CD4-positive, alpha-beta T cell treated with Interleukin-4 for 1 hour (primary cell): ENCODE measurements at places on chromosomes 13 and 19.

DNA sequence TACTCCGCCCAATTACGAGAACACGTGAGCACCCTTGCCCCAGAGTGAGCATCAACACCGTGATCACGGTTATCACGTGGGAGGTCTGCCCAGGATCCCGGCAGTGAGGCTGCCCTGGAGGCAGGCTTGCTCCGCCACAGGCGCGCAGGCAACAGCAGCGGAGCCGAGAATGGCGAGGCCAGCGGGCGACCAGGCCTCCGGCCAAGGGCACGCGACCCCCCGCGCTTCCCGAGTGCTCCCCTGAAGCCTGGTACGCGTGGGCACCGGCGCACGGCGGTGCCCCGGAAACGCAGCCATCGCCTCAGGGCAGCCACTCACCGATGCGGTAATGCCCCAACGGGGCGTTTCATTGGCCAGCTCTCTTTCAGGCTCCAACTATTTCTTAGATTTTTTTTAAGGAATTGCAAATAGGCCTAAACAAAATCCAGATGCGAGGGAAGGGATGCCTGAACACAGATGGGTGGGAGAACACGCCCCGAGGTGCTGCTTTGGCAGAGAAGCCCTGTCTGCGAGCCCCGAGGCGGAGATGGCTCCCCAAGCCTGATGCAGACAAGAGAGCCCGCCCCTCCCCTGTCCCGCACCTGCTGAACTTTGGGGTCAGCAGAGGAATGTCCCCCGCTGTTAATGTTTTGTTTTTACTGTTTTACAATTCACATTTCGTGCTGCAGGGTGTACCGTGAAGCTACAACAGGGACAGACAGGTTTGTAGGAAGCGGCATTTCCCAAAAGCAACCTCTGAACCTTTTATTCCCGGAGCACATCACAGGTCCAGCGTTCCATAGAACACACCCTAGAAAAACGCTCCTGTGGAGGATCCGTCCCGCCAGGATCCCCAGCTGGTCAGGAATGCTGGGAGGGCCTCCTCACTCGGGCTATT is 132.7 kb downstream of the ZDHHC20 start:
- DNase-seq, result no peak

GRCh38 chr19:46571495-46571894 is 29.6 kb upstream of the CALM3 start:
- DNase-seq, result no peak

DNA sequence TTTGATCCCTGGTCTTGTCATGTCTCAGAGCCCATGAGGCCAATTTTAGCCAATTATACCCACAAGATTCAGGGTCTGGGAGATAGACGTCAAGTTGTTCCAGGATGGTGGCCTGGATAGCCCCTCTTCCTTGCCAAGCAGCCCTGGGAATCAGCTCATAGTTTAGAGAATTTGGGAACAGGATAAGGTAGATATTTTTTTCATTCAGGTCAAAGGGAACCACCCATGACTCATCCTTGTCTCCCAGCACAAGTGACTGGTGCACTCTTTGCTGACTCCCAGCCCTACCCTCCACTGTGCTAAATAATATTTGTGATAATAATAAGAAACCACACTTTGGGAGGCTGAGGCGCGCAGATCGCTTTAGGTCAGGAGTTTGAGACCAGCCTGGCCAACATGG is 17.1 kb upstream of the S1PR4 start:
- no peak for DNase-seq

DNA sequence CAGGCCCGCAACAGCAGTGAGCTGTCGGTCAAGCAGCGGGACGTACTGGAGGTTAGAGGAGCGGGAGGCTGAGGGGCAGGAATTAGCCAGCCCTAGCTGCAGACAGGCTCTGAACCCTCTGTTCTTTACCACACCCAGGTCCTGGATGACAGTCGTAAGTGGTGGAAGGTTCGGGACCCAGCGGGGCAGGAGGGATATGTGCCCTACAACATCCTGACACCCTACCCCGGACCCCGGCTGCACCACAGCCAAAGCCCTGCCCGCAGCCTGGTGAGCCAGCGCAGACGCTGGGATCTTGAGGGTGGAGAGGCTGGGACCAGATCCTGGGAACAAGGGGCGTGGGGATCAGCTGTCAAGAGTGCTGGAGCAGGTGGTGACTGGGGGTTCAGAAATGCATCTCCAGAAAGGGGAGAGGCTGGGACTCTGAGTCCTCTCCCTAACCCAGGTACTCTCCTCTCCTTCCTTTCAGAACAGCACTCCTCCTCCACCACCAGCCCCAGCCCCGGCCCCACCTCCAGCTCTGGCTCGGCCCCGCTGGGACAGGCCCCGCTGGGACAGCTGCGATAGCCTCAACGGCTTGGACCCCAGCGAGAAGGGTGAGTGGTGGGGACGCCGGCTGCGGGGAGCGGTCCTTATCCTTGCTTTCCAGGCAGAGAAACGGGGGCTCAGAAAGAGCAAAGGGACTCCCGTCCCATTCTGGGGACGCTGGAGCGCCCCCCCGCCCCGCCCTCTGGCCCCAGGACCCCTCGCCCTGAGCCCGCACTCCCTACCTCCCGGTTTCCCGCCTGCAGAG is 10.4 kb downstream of the EPS8L1 start:
- no peak for DNase-seq

GRCh38 chr19:48836089-48837017 is at the start of gene HSD17B14:
HSD17B14 (minus strand) TSS chr19:48836491; CDS start chr19:48836411, 80 bp downstream.
- DNase-seq, result no peak

- DNase-seq, result no peak
Observed at GRCh38 chr13:108859197-108860012, 230.0 kb downstream of the MYO16 start.

DNA sequence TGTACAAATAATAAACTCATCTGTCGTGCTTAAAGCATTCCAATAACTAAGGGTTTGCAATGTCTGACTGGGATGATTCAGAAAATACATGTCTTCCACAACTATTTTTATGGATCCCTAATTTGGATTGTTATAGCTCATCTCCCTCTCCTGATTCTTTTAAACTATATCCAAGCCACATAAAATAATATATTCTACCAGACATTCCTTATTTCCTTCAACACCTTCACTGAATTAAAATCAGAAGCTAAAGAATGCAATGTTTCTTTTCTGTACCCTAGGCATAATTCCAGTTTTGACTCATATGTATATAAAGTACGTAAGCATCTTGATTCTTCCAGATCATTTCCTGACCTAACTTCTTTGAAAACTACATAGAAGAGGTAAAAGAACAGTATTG is 420.4 kb downstream of the EFNB2 start:
- DNase-seq, result no peak

- no peak for DNase-seq
Observed at GRCh38 chr19:41844601-41845000, at the start of gene LYPD4. LYPD4 (minus strand) TSS chr19:41844683; CDS start chr19:41839285, 5,398 bp downstream.

DNA sequence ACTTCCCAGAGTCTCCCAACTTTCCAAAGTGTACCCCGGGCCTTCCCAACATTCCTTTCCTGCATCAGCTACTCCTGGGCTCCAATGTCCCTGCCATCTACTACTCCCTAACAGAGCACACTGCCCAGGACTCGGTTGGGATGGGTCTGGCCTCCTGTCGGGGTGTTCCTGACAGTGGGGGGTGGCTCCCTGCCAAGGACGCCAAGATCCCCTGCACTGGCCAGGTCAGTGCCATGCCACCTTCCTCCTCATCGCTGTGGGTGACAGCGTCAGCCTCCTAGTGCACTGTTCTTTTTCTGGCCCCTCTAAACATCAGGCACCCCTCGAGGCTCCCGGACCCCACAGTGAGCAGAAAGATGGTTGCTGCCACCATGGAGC is 13.8 kb downstream of the EPS15L1 start:
- DNase-seq, result no peak

DNA sequence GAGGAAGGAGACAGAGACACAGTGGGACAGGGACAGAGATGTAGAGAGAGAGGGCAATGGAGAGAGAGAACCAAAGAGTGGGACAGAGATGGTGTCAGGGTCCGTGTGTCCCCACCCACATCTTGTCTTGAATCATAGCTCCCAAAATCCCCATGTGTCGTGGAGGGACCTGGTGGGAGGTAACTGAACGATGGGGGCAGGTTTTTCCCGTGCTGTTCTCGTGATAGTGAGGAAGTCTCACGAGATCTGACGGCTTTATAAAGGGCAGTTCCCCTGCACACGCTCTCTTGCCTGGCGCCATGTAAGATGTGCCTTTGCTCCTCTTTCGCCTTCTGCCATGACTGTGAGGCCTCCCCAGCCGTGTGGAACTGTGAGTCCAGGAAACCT is 7.5 kb upstream of the PLA2G4C start:
- no peak for DNase-seq
